ENCODE measurements at places on chromosomes 2 and 18.

GRCh38 chr18:63904694-63905093, 3.1 kb upstream of the SERPINB10 start:
- DNase-seq: no peak

- DNase-seq: no peak
These were observed 46.2 kb downstream of the GREB1 start for GRCh38 chr2:11579867-11580659.

GRCh38 chr2:217806482-217806765, 196.4 kb downstream of the TNS1 start:
- no peak for DNase-seq

DNA sequence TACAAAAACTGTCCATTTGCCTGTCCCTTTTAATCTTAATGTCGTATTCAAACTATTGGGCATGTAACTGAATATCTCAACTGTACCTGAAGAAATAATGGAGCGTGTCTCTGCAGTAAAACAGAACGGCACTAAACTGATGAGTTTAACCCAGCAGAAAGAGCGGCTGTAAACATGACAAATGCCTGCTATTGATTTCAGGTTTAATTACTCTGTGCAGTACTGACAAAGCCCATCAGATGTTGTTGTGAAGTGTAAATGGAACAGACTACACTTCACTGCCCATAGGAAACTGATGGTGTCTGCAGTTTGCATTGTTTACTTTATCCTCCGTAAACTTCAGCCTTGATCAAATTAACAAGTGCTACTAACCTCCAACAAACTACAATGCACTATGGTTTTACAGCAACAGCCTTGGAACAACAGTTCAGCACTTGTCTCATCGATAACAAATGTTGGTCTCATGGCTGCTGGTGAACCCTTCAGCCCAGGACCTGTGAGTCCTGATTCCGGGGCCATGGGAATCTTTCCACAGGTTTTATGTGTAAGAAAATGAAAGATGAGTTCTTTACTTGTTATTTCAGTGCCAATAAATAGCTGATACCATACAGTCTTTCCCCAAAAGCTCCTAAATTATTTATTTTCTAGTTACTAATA, 316.5 kb downstream of the CCDC178 start:
- no peak for DNase-seq

GRCh38 chr2:43040084-43040854, 186.1 kb downstream of the ZFP36L2 start:
- no peak for DNase-seq

GRCh38 chr2:132677661-132678060, 7.7 kb upstream of the LYPD1 start:
- no peak for DNase-seq

DNA sequence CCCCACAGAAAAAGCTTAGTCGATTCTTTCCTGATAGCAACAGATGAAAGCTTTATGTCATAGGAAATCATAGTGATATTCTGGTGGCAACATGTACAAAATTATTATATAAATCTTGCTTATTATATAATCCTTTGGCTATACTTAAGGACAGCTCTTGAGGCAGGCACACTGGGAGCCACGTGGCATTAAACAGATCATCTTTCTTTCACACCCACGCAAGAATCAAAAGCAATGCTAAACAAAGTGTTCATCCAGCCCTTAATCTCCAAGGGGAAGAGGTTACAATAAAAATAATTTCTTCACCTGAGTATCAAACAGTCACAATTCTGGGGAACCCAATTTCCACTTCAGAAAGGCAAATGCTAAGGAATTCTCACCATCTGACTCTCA, 57.8 kb downstream of the CYB5A start:
- no peak for DNase-seq

- no peak for DNase-seq
These were observed 112.8 kb downstream of the ZNF516 start for GRCh38 chr18:76382275-76382674.

DNA sequence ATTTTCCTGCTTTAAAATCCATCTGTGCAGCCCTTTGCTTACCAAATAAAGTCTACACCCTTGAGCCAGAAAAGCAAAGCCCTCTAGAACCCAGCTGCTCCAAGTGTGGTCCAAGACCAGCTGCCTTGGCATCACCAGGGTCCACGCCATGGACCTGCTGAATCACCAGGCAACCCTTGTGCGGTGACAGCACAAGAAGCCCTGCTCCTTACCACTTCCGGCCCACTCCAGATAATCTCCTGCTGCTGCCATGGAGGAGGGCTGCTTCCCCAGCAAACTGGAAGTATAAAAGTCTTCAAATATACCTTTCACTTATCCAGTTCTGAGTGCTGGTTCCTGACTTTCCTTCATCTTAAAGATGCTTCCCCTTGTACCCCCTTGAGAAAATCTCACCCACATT, 106.0 kb upstream of the PKDCC start:
- DNase-seq: no peak

DNA sequence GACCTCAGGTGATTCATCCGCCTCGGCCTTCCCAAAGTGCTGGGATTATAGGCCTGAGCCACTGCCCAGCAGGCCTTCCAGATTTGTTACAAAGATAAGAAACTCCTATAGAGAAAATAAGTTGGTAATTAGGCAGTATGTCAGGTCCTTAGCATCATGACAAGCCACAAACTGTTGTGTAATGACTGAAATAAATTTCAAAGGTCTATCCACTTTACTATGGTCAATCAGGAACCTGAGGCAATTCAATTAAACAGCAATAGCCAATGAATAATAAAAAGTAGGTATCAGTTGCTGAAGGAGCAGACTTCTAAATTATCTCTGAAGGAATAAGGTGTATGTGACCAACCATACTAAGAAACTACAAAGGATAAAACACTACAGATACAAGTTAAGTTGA, 62.4 kb upstream of the ATIC start:
- no peak for DNase-seq

DNA sequence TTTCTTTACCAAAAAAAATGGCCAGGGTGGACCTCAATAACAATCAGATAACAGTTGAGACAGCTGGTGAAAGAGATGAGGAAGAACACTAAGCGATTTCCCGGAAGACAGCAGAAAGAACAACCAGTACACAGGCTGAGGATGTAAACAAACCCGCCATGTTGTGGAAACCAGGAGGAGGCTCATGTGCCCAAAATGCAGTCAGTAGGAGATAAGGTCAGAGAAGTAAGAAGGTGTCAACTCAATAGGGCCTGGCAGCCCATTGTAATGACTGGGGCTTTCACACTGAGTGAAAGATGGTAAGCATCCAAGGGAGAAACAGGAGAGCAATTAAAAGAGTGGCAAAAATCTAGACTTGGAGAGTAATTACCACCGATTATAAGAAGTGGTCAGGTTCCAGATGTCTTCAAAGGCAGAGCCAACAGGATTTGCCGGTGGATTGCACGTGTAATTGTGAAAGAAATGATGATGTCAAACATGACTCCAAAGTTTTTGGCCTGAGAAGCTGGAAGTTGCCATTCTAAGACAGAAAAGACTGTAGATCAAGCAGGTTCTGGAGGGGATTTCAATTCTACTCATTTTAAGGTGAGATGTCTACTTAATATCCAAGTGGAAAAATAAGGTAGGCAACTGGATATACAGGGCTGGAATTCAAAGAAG, 77.7 kb upstream of the CYP1B1 start:
- DNase-seq: no peak

DNA sequence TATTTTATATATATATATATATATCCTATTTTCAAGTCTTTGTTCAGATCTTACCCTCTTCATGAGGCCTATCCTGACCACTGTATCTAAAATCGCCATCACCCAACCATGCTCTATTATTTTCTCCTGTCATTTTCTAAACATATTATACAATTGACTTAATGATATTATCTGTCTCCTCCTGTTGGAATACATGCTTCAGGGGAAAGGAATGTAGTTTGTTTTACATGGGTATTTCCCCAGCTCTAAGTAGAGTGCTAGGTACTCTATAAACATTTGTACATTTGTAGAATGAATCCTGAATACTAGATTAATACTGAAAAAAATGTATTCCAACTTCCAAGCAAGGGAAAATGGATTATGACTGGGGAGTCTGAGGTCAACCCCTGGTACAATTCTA, 26.2 kb downstream of the TTC21B start:
- DNase-seq: no peak

GRCh38 chr18:24270937-24271380, 126.7 kb downstream of the OSBPL1A start:
- no peak for DNase-seq

DNA sequence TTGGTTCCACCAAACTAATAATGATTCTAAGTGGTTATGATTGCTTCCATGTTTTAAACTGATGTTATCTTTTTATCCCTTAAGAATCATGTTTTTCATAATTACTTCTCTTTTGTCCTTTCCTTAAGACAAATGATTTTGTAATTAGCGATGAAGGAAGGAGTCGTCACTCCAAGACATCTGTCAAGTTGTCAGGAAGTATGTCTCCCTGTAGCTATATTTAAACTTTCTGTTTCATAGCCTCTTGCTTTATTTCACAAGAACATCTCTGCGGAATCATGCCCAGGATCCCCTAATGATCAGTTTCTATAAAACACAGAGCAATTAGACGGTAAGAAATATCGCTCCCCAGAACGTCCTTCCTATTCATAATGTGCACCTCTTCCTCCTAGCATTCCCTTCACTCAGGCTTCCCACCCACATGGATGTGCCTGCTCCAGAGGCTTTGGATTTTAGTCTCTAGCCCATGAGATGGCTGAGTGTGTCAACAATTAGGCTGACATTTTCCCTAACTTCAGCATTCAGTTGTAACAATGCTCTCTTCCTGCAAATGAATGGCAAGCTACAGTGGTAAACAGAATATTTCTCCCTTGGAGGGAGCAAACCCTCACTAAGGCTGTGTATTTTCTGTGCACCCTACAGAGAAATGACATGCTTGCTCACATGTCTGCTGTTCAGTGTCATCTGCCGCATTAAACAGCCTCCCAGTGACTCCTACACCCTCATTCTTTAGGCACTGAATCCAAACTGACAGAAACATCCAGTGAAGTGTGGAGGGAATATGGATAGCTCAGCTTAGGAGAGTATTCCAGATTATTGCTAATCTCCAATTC, 879.6 kb upstream of the CELF4 start:
- no peak for DNase-seq

DNA sequence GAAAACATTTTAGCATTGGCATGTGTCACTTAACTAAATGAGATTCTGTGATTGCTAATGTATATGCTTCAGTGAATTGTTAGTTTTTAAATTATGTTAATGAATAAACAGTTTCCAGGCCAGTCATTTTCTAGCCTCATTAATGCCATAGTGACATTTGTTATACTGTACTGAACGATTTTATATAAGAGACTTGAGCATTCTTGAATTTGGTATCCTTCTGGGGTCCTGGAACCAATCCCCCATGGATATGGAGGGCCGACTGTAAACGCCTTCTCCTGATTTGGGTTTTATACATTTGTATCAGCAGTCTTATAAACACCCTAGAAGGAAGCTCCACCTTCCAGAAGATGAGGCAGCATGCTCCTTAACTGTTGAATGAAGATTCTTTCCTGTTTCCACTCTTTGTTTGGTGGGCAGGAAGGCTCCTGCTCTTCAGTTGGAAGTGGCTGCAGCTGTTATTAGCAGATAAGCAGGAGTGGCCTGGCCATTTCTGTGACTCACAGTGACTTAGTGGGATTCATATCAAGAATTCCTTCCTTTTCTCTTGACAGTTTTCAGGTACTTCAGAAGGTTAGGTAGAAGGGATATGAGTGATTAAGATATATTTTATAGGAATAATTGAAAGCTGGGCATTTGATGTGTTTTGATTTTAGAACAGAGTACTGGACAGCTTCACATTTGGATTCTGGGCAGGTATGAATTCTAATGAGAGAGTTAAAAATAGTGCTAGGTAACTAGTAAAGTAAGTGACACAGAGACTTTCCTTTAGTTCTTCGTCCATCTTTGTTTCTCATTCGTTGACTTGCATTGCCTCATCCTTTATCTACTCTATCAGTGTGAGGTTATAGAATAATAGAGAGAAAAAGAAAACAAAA, 124.9 kb downstream of the PLCL1 start:
- no peak for DNase-seq

GRCh38 chr2:157413326-157414035, 30.4 kb downstream of the CYTIP start:
- DNase-seq: no peak

DNA sequence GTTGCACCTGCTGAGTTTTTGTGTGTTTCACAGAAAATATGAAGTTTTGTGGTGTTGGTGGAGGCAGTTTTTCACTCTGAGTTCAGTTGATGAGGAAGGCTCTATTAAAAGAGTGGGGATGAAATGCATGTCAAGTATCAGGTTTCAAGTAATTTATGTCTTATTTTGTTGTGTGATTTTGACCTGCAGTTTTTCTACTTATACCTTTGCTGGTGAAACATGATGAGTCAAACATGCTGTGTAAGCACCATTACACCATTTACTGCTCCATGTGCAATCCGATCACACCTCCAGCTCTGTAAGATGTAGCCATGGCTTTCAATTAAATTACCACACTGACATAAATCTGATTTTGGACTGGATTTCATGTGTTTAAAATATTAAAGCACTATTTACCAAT, 174.5 kb upstream of the ZEB2 start:
- DNase-seq: no peak

DNA sequence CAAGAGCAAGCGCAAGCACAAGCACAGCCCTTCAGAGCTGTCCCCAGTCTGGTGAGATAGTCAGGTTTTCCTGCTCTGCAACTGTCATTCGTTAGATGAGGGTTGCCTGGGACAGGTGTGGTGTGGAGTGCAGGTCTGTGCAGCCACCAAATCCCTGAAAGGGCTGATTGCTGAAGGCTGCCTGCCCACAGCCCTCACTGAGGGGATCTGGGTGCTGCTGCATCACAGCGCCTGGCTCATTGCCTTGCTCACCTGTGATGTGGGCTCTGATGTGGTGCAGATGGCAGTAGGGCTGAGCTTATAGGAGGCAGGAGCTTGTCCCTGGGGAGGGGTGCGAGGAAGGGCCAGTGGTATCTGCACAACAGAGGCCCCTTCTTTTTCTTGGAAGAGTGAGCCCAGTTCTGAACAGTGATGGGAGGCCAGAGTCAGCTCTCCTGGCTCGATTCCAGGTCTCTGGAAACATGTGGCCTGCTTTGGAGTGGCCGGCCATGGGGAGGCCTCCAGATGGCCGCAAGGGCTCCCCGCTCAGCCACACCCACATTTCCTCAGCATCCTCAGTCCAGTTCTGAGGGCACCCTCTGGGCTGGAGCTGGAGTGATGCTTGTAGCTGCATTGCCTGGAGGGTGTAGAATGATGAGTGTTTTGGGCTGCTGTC, 11.4 kb downstream of the UBE2F start:
- no peak for DNase-seq

GRCh38 chr2:37105150-37105549, 20.8 kb downstream of the GPATCH11 start:
- DNase-seq: no peak

DNA sequence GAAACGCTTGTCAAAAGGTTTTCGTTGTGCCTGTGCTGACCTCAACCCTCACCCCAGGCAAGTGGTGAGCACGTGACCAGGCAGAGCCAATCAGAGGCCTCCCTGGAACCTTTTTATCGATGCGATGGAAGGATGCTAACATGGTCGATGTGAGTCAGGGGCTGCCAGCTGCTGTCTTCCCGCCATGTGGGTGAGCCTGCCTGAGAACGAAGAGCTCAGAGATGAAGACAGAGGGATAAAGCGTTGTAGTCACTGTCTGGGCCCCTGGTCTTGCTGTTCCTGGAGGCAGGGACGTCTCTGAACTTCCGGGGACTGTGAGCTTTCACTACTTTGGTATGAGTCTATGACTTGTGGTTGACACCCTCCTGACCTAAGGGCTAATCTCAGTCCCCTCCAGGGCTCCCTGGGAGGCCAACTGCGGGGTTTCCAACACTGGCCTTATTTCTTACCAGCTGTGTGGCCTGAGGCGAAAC, 18.6 kb downstream of the DNMT3A start:
- no peak for DNase-seq
